ENCODE measurements at places on chromosomes 3 and 15. TPM values are rescaled to one million over a fixed set of nuclear protein-coding genes. Genes with fewer than 3 reads are reported as not detected.

GRCh38 chr15:36414670-36415069 is 164.8 kb upstream of the CDIN1 start:
- H3K4me1 ChIP-seq: no peaks in the 10 kb centered on the region
- no peak overlapping the region for H3K27ac ChIP-seq
- H3K4me3 ChIP-seq: no peak overlapping the region
- no peaks in the 10 kb centered on the region for H3K27me3 ChIP-seq

- DNase-seq: no peak
- no peaks in the 10 kb centered on the region for H3K36me3 ChIP-seq
- no peak overlapping the region for H3K4me3 ChIP-seq
- H3K4me1 ChIP-seq: peaks cover 20% of the 10 kb centered on the region
- H3K27ac ChIP-seq: no peak overlapping the region
Measured at GRCh38 chr15:40247406-40247971, 8.6 kb downstream of the PAK6 start.

DNA sequence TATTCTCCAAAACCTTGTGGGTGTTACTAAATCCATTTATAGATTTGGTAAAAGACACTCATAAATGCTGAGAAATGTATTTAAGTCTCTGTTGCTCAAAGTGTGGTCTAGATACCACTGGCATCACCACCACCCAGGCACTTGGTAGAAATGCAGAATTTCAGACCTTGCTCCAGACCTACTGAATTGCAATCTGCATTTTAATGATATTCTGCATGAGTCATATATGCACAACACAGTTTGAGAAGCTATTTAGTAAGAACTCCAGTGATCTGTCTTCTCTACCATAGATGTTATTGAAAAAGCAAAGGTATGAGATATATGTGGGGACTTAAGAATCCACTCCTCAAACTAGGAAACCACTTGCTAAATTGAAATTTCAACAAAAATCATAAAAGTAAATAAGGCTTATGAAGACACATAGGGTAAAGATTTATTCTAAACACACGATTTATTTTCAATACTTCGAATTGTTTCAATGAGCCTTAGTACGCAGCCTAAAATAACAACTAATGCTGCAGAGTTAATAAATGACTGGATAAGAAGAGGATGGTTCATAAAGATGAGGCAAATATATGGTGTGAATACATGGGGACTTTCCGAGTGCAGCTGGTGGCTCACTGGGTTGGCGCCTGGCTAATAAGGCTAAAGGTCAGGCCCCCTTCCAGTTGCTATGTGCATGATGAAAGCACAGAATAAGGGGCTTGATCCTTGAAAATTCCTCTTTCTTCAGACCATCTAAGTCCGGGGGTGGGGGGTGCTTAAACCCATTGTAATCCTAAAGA is 813.3 kb downstream of the NR2F2 start:
- no peaks in the 10 kb centered on the region for H3K27me3 ChIP-seq
- H3K4me3 ChIP-seq: no peak overlapping the region
- H3K36me3 ChIP-seq: no peaks in the 10 kb centered on the region
- no peak for DNase-seq

GRCh38 chr3:127217596-127218453 is 24.9 kb downstream of the PRR23E start:
- no peaks in the 10 kb centered on the region for H3K36me3 ChIP-seq
- H3K4me1 ChIP-seq: no peaks in the 10 kb centered on the region
- H3K27me3 ChIP-seq: no peaks in the 10 kb centered on the region

DNA sequence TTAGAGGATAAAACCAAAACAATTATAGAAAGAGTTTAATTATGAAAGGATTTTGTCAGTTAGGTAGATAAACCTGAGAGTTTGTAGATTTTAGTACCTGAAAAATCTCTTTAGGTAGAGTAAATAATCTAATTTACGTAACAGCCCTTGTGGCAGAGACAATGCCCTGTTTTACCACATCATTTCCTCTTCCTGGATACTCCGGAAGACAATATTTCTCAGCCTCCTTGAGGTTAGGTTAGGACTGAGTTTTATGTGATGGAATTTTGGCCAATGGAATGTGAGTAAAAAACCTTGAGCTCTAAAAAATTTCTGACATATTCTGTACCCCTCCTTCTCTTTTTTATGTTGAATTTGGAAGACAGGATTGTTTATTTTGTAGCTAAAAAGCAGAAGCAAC is 50.7 kb upstream of the TPRG1 start:
- peak overlapping the region; percentile 80 for H3K27ac ChIP-seq
- no peaks in the 10 kb centered on the region for H3K27me3 ChIP-seq
- no peaks in the 10 kb centered on the region for H3K4me1 ChIP-seq

- no peak overlapping the region for H3K27ac ChIP-seq
- no peak for DNase-seq
- H3K4me1 ChIP-seq: peaks cover 3% of the 10 kb centered on the region
- no peak overlapping the region for H3K4me3 ChIP-seq
Measured at GRCh38 chr3:129004639-129005295, 3.7 kb downstream of the EFCC1 start.

- no peaks in the 10 kb centered on the region for H3K27me3 ChIP-seq
- peak overlapping the region; percentile 76 for H3K4me3 ChIP-seq
- DNase-seq: no peak
- no peaks in the 10 kb centered on the region for H3K4me1 ChIP-seq
- H3K27ac ChIP-seq: peak overlapping the region; percentile 79
Measured at GRCh38 chr3:179348325-179349013, 960 bp downstream of the MFN1 start.

GRCh38 chr3:50210510-50211367 is 5.7 kb downstream of the SLC38A3 start:
- no peaks in the 10 kb centered on the region for H3K36me3 ChIP-seq
- no peak overlapping the region for H3K4me3 ChIP-seq

DNA sequence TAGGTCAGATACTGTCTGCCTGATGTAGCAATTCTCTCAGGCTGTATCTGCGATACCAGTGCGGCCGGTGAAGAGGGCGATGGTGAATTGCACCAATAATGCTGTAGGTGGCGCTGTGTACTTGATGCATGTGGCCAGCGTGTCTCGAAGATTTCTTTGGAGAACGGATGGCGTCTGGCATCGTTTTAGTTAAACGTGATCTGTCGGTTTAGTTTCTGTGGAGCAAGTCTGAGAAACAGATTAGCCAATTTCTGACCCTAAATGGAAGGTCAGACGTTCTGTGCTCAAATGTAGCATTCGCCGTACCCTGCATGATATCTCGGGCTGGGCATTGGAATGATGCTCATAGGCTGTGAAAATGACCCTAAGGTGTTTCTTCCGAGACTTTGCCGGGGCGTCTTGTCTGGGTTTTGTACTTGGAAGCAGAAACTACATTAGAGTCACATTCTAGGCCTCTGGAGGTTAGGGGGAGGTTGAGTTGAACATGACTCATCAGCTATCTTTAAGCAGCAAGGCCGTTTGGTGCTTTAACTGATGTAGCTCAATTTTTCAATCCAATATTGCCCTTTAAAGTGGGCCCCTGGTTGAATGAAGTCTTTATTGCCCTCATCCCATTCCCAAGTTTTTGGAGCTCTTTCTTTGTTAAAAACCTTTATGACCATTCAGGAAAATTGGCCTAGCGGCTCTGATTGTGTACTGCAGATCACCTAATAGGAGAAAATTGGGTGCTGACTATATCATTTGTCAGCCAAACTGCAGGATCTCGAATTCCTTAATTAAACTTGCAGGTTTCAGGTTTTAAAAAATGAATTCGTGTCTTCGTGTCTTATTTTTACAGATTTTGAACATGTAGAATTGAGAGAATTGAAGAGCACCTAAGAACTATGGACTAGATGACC is 80.0 kb downstream of the SQOR start:
- no peak for DNase-seq
- peak overlapping the region; percentile 22 for H3K4me3 ChIP-seq
- no peaks in the 10 kb centered on the region for H3K4me1 ChIP-seq
- no peaks in the 10 kb centered on the region for H3K27me3 ChIP-seq

GRCh38 chr15:28021281-28022039 is 77.7 kb downstream of the OCA2 start:
- no peak overlapping the region for H3K4me3 ChIP-seq
- no peak overlapping the region for H3K27ac ChIP-seq
- H3K4me1 ChIP-seq: no peaks in the 10 kb centered on the region
- no peaks in the 10 kb centered on the region for H3K27me3 ChIP-seq

GRCh38 chr3:133694288-133695268 is 32.8 kb upstream of the TOPBP1 start:
- H3K4me1 ChIP-seq: no peaks in the 10 kb centered on the region
- DNase-seq: no peak
- no peak overlapping the region for H3K4me3 ChIP-seq
- H3K27ac ChIP-seq: no peak overlapping the region
- no peaks in the 10 kb centered on the region for H3K27me3 ChIP-seq

DNA sequence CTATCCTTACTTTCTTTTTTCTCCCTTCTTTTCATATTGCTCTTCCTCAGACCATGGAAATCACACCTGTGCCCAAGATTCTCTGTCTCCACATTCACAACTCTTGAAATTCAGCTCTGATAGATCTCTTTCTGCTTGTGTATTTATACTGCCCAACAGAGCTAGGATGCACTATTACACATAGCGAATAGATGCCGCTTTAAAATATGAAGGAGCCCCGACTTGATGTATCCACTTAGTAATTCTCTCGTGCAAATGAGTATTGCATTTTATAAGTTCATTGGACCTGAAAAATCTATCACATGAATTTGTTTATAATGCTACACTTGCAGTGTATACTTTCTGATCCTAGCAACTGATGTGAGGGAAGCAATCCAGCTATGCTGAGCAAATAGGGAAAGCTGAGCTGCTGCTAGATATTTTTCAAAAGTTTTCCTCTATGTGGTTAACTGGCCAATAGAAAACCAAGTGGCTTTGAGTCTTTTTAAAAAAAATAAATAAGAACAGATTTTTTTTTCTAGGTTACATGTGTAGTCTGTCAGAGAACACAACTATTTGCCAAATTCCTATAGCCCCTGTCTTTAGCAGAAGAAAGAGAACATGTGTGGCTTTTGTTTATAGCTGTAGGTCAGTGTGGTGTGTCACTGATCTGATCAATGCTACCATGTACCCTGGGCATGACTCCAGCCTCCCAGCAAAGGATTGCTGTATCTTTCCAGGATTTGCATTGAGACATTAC is 64.3 kb upstream of the LEKR1 start:
- H3K4me1 ChIP-seq: no peaks in the 10 kb centered on the region
- H3K27ac ChIP-seq: no peak overlapping the region
- H3K27me3 ChIP-seq: no peaks in the 10 kb centered on the region
- no peaks in the 10 kb centered on the region for H3K36me3 ChIP-seq

DNA sequence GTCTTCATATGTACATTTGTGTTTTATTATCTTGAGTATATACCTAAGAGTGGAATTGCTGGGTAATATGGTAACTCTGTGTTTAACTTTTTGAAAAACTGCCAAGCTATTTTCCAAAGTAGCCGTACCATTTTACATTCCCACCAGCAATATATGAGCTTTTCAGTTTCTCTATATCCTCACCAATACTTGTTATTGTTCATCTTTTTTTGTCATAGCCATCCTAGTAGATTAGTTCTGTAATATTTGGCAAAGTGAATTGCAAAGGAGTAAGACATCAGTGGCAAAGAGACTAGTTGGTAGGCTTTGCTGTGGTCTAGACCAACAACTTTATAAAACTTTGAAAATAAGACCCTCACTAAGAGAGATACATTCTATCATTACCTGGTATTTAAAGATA is 21.4 kb downstream of the OXSR1 start:
- H3K36me3 ChIP-seq: no peaks in the 10 kb centered on the region
- no peaks in the 10 kb centered on the region for H3K4me1 ChIP-seq
- no peak overlapping the region for H3K4me3 ChIP-seq

DNA sequence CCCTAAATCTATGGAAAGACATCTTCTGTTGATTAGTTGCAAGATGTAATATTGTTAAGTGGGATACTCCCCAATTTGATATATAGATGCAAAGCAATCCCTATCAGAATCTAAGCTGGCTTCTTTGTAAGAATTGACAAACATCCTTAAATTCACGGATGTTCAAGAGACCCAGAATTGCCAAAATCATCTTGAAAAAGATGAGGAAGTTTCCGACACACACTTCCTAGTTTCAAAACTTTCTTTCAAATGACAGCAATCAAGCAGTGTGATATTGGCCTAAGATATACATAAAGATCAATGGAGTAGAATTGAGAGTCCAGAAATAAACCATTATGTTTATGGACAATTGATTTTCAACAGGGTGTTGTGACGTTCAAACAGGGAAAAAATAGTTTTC is 383.6 kb downstream of the LPP start:
- H3K36me3 ChIP-seq: no peaks in the 10 kb centered on the region
- H3K4me3 ChIP-seq: no peak overlapping the region
- no peak overlapping the region for H3K27ac ChIP-seq
- DNase-seq: no peak
- no peaks in the 10 kb centered on the region for H3K4me1 ChIP-seq

DNA sequence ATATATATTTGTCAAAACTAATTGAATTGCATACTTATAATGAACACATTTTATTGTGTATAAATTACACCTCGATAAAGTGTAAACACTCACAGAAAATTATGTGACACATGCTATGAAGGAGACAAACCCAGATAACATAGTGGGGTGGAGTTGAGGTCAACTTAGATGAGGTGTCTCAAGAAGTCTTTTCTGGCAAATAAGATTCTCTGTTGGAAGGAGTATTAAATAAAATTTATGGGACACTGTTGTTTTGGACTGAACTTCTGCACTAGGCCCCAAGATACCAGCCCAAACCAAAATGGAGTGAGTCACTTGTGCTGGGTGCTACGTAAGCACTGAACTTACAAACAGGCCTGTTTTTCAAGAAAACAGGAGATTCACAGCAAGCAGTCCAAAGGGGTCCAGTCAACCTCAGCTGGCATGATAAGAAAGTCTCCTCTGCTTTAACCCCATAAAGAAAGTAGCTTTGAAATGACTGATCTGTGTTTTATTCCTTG is 18.7 kb downstream of the ACTC1 start:
- no peaks in the 10 kb centered on the region for H3K4me1 ChIP-seq
- H3K36me3 ChIP-seq: no peaks in the 10 kb centered on the region
- no peak overlapping the region for H3K4me3 ChIP-seq
- DNase-seq: no peak
- no peak overlapping the region for H3K27ac ChIP-seq

- H3K4me3 ChIP-seq: no peak overlapping the region
- H3K27me3 ChIP-seq: no peaks in the 10 kb centered on the region
- no peaks in the 10 kb centered on the region for H3K4me1 ChIP-seq
- no peak overlapping the region for H3K27ac ChIP-seq
- DNase-seq: no peak
Measured at GRCh38 chr3:98722389-98722788, 40.8 kb upstream of the ST3GAL6 start.

- H3K36me3 ChIP-seq: no peaks in the 10 kb centered on the region
- no peaks in the 10 kb centered on the region for H3K27me3 ChIP-seq
- no peak overlapping the region for H3K4me3 ChIP-seq
- no peak overlapping the region for H3K27ac ChIP-seq
Measured at GRCh38 chr3:148971401-148972163, 19.8 kb upstream of the GYG1 start.

- H3K4me3 ChIP-seq: no peak overlapping the region
- no peaks in the 10 kb centered on the region for H3K27me3 ChIP-seq
- H3K27ac ChIP-seq: peak overlapping the region; percentile 99
- H3K4me1 ChIP-seq: no peaks in the 10 kb centered on the region
Measured at GRCh38 chr15:68815598-68815997, 5.1 kb downstream of the ANP32A start.

GRCh38 chr15:74768771-74769342 is 13.0 kb upstream of the CSK start:
- no peaks in the 10 kb centered on the region for H3K4me1 ChIP-seq
- peak; percentile 64 for DNase-seq
- peak overlapping the region; percentile 3 for H3K4me3 ChIP-seq

The NR2F2 gene
- total RNA-seq: 22.9 TPM

The KCNH8 gene
- total RNA-seq: under 0.01 TPM

The MASP1 gene
- 11.5 TPM for total RNA-seq

The PARP15 gene
- 5.6 TPM for total RNA-seq

The LMAN1L gene
- 0.15 TPM for total RNA-seq

The CSK gene
- total RNA-seq: 18.7 TPM

The SERPINI2 gene
- not detected for total RNA-seq
